T1000 (cell line): ENCODE measurements at places on chromosomes 4 and X.

DNA sequence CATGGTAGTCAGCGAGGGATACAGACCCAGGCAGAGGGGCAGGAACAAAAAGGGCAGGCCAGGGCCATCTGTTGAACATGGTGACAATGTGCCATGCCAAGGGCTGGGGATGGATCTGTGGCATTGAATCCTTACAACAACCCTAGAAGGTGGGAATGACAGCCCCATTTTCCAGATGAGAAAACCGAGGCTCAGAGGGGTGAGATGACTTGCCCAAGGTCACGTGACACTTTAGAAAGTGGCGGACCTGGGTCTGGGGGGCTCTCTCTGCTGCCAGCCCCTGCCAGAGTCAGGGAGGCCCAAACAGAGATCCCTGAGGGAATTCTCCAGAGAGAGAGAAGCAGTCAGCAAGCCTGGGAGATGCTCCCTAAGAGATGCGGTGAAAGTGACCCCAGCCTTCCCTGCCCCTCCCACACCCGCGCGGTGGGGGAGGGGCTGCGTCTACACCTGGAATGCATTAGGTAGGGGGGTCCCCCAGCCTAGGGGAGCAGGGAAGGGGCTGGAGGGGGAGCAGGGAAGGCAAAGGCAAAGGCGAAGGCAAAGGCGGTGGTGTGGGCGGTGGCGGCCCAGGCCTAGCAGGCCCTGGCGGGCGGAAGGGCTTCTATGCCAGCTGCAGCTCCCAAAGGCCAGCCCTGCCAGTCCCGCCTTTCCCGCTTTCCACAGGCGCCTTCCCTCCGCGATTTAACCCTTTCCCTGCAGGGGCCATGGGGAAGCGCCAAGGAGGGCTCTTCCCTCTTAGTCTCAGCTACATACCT is 13.0 kb downstream of the FGD1 start:
- no peak for DNase-seq

DNA sequence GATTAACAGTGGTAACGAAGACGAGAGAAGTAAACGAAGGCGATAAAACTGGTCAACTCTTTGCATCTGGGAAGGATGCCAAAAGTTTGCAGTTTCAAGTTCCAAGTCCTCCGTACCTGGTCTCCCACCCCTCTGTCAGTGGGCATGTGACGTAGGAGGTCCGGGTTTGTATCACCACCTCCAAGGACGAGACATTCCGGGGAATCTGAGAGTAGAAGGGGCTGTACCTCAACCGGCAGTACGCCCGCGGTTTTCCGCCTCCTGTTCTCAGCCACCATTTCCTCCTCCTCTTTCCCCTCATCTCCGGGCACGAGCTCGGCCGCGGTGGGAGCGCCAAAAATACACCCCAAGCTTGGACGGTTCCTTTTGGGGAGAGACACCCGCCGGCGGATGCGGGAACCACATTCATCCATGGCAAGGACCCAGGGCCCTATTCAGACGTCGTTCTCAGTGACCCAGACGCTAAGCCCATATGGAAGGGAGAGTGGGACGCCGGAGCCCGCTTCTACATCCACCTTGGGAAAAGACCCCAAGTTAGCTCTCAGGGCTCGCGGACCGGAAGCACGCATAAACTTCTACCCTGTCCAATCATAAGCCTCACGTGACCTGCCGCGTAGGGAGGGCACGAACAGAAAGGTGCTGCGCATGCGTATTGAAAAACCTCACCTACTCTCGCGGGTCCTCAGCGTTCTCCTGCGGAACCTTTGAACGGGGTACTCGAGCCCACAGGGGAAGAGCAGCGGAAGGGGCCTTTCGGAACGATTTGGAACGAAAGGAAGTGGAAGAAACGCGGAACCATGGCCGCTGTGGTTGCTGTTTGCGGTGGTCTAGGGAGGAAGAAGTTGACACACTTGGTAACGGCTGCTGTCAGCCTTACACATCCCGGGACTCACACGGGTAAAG is at the start of the genes HELQ and MRPS18C:
TSS of gene HELQ (minus strand) at position 543 of the 903 bp plus-strand sequence. CDS start at position 413, 130 bp downstream.
TSS of gene MRPS18C (plus strand) at position 778 of the 903 bp plus-strand sequence. CDS start at position 798, 20 bp downstream.
- DNase-seq = peak; percentile 94

- DNase-seq = no peak
These were observed 15.0 kb upstream of the HOPX start for GRCh38 chr4:56696056-56696455.

DNA sequence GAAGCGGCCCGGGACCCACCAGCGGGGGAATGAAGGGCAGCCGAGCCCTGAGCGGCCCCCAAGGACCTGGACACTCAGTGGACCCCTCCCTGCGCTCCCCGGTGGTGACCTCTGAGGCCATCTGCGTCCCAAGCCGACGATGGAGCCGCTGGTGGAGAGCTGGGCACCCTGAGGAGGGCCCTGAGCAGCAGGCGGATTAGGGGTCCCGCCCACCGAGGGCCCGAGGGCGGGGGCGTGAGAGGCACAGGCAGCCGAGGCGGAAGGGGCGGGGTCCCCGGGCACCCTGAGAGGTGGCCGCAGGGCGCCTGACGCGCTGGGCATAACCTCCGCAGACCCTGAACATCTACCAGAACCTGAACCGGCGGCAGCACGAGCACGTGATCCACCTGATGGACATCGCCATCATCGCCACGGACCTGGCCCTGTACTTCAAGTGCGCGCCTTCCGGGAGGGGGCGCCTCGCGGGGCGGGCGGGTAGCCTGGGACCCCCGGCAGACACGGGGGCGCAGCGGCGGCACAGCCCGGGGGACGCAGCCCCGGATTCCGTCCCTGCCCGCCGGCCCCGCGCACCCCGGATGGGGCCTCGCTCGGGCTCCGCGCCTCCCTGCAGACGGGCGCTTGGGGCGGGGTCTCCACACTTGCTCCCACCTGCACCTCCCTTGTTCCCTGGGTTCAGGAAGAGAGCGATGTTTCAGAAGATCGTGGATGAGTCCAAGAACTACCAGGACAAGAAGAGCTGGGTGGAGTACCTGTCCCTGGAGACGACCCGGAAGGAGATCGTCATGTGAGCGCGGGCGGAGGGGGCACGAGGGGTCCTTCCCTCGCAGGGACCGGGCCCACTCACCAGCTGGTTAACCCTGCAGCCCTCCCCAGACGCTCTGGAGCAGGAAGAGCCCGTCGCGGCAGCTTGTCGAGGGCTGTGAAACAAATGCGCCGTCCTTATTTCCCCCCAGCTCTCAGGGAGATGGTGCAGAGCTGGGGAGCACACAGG is 10.3 kb downstream of the ATP5ME start:
- DNase-seq = no peak

GRCh38 chr4:118776157-118776954 is 59.6 kb downstream of the SEC24D start:
- no peak for DNase-seq

DNA sequence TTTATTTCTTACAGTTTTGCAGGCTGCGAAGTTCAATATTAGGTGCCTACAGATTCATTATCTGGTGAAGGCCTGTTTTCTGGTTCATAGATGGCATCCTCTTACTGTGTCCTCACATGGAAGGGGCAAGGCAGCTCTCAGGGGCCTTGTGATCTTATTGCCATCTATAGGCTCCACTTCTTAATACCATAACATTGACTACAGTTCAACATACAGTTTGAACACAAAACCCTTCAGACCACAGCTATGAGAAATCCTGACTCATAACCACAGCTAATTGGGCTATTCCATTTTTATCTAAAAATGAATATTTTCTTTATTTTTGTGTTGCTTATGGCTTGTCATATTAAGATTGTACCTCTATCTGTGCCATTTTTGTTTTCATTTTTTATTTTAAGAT is 72.3 kb downstream of the STAG2 start:
- no peak for DNase-seq

DNA sequence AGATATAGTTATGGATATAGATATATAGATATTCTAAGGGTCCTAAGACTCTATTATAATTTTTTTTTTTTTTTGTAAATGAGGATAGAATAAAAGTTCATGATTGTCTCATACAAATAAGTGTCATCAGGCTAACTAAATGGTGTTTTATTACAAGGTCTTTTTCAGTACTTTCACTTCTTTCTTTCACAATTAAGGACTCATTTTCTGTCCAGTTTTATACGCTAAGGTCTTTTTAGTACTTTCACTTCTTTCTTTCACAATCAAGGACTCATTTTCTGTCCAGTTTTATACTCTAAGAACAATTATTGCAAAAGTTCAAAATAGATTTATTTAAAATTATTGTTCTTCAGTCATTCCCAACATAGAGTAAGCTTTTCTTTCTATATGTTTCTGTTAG is 32.7 kb downstream of the RUFY3 start:
- no peak for DNase-seq

DNA sequence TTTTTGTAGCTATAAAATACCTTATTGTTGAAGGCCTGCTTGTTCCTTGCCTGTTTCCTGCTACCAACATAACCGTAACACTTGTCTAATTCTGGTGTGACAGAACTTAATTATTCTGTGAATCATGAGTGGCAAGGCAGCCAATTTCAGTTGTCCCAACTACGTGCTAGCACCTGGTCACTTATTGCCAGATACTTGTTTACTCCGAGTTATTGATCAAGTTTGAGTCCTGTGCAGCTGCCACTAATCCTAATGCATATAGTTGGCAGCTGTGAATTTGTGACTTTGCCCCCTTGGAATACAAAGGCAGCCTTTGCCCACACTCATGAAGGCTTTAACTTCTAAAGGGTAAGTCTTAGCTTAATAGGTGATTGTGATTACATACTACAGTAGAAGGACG is 7.8 kb upstream of the RNF128 start:
- DNase-seq = no peak

GRCh38 chr4:168480931-168481611 is 779 bp upstream of the DDX60L start:
- no peak for DNase-seq

GRCh38 chr4:16513876-16514275 is 287.6 kb upstream of the TAPT1 start:
- DNase-seq = no peak

DNA sequence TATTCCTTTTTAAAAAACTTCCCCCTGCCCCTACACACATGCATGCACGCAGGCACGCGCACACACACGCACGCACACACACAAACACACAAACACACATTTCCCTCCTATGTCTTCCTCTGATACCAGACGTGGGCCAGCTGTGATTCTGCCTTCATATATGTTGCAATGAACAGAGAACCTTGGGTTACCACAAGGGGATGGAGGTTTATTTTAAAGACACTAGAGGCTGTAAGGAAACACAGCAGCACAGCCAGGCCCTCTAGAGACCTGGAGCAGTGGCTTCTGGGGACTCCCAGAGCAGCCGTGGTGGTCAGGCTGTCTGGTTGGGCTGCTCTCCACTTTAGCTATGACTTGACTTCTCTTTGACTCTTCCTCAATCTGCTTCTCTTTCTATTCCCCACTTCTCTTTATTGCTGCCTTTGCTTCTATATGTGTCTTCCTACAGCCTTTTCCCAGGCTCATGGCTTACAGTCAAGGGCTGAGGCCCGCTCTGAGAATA is 3.2 kb upstream of the TLR10 start:
- no peak for DNase-seq

- no peak for DNase-seq
These were observed 100.0 kb downstream of the PSAPL1 start for GRCh38 chr4:7334521-7335275.

- no peak for DNase-seq
These were observed 146.8 kb downstream of the KLHL4 start for GRCh38 chrX:87664381-87664780.

- DNase-seq = no peak
These were observed 4.6 kb upstream of the DCAF4L1 start for GRCh38 chr4:41976775-41977516.

DNA sequence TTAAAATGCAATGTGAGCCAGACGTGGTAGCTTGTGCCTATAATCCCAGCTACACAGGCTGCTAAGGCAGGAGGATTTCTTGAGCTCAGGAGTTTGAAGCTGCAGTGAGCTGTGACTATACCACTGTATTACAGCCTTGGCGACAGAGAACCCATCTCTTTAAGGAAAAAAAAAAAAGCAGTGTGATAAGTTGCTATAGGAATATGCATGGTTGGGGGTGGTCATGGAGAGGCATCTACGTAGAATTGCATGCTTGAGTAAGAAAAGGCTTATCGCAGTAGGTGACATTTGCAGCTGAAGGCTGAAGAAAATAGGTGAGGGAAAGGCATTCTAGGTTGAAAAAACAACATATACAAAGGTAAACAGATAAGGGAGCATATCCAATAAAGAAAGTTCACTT is 4.1 kb downstream of the DIAPH2 start:
- no peak for DNase-seq

- DNase-seq = no peak
These were observed 24.4 kb downstream of the SYAP1 start for GRCh38 chrX:16743604-16744325.

DNA sequence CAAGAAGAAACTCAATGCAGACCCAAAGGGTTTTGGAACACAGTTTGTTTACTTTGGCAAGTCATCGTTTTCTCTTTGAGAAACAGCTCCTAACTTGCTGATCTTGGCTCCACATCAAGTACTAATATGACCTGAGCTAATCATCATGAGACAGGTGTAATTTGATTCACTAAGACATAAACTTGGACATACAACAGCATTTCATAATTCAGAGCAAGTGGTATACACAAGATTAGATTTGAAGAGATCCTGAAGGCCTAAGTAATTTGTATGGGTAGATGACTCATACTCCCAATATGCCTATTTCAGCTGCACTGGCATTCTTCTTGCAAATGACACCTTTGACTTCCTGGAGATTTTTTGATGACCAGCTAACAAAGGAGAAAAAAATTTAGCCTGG is 1521.7 kb downstream of the RPA4 start:
- no peak for DNase-seq

GRCh38 chr4:122119739-122120138 is 32.4 kb upstream of the BLTP1 start:
- DNase-seq = no peak

DNA sequence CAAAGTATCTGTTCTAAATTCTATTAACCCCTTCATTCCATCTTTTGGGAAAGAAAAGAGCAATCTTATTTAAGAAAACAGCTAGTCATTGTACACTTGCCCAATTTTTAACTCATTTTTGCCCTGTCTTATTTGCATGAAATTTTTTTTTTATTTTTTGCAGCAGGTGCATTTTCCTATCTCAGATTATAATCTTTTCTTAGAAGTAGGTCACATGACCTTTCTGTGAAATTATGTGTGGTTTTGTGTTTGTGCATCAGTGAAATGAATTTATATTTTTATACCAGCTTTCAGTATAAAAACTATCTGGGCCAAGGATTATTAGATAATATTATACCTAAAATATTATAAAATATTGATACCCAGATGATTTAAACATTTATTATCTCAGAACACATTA is 145.6 kb downstream of the INPP4B start:
- DNase-seq = no peak

DNA sequence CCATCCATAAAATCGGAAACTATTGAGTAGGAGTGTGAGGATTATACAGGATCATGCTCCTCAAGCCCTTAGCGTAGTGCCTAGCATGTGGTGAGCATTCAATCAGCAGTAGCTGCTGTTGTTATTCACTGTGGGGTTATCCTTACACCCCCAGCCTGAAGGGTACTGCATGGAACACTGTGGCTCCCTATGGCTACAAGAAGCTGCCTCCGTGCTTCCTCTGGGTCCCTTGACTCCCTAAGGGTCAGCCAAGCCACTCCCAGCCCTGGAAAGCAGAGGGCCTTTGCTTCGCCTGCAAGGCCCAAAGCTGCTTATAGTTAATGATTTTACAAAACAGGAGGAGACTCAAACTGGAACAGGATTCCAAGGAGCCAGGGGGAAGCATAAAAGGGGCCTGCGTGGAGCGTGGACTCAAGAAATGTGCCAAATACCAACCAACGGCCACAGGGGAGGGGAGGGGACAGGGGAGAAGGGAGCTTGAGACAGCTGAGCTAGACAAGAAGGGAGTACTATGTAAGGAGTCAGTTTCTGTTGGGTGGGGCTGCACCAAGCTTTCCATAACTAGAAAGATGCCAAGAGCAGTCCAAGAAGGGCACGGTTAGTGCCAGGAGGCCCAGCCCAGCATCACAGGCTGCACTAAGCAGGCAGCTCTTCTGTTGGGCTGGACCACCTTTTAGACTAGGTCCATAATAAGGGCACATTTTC is 15.9 kb downstream of the SEPTIN6 start:
- DNase-seq = no peak
